ENCODE measurements at places on chromosomes 4 and X.

DNA sequence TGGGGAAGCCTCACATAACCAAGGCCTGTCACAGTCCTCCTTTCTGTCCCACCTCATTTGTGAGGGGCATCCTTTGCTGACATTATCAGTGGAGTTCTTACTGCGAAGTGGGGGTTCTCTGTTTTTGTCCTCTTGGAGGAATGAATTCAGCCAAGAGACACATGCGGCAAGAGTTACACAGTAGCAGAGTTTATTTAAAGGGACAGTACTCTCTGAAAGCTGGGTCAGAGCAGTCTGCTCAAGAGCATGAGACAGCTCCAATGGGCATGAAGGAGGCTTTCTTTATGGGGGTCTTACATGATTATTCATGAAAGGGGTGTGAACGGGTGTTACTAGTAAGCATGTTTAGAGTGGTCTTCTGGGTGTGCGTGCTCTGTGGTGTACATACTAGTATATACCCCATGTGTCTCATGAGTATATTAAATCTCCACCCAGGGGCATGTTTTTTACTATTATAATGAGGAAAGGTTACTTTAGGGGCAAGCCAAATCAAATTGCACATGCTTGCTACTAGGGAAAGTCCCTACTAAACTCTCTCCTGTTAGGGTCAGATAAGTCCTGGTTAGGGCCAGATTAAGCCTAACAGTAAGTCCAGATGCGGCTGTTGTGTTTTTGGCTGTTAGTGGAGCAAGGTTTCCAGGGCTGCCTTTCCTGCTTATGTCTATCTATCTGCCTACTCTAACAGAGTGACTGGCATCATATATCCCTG, 19.8 kb upstream of the LGI2 start:
- DNase-seq, result no peak

DNA sequence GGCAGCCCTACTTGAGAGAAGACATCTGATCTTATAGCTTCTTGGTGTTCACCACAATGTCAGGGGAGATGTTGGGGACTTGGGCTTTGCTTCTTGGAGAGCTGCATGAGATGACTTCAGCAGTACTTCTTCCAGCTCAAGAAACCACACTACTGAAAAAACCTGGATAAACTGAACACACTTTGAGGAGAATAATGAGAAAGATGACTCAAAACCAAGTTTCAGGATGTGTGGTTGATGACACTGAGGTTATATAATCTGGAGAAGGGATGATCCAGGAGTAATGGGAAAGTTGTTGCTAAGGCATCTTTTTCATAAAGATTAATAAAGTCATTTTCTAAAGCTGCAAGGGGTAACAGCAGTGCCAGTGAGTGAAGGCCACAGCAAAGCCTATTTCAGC, 58.4 kb upstream of the PNPLA4 start:
- no peak for DNase-seq

- DNase-seq, result no peak
These were observed 99.1 kb upstream of the CBR4 start for GRCh38 chr4:169109035-169109675.

- DNase-seq, result no peak
These were observed 139.7 kb upstream of the MAMLD1 start for GRCh38 chrX:150223176-150224015.

DNA sequence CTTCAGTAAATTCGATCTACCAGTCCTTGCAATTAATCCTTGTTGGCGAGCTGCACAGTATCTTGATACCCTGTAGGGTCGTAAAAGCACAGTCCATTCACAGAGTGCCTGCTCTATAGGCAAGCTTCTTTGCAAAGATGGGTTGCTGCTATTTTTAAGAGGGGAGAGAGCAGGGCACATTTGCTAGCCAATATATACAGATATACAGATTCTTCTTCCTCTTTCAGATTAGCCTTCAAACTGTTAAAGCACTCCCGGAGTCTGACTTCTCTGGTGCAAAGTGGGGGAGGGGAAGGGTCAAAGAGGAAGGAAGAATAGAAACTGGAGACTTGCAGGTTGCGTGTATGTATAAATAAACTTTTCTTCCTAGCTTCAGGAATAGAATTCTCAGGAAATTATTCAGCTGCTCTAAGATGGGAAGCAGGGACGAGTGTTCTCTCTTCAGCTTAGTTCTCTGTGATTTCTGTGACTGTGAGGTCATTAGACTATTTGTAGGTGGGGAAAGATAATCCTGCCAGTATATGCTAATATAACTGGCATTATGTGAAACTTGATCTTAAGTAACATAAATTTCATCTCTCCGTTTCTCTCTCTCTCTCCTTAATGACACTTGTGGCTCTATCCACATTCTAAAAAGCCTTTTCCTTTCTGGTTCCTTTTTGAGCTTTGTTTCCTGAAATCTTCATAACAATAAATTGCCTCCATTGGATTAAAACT, at the start of gene CYSLTR1:
TSS of gene CYSLTR1 (minus strand) at position 242 of the 717 bp plus-strand sequence. CDS start 53,865 bp downstream, outside the sequence.
- no peak for DNase-seq

GRCh38 chr4:11155208-11155867, 273.4 kb downstream of the HS3ST1 start:
- no peak for DNase-seq

DNA sequence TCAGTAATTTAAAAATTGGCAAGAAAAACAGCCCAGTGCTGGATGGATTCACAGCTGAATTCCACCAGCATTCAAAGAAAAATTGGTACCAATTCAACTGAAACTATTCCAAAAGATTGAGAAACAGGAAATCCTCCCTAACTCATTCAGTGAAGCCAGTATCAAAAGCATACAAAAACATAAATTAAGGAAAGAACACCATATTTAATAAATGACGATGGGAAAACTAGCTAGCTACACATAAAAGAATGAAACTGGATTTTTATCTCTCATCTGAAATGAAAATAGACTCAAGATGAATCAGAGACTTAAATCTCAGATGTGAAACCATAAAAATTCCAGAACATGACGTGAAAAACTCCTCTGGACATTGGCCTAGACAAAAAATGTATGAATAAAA, 516.8 kb upstream of the SPANXN1 start:
- no peak for DNase-seq

GRCh38 chrX:132591719-132592275, 103.0 kb upstream of the MBNL3 start:
- no peak for DNase-seq

- DNase-seq, result no peak
These were observed 232.2 kb upstream of the FMR1 start for GRCh38 chrX:147679356-147680005.

DNA sequence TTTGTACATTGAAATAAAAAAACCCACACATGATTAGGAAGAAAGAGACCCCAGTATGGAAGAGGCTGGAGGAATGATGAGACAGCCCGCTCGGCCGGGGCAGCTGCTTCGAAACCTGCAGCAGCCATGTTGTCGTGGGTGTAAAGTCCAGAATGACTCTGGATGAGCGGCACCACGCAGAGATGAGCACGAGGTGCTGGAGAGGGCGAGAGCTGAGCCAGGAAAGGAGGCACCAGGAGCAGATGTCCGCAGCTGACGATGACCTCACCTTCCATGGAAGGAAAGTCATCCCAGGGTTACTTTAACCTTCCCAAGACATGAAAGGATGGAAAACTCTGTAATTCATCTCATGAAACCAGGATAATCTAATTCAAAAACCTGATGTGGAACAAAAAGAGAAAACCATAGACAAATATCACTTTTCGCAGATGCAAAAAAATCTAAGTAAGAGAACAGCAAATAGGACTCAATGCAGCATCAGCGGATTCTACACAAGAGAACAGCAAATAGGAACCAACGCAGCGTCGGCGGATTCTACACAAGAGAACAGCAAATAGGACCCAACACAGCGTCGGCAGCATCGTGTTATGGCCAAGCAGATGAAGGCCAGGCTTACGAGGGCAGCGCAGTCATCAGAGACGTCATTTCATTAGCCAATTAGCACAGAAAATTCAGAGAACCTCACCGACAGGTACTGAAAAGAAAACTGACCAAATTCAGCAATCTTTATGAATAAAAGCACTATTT, 25.9 kb upstream of the SPON2 start:
- DNase-seq, result no peak

GRCh38 chrX:151384807-151385206, 12.2 kb upstream of the VMA21 start:
- no peak for DNase-seq

DNA sequence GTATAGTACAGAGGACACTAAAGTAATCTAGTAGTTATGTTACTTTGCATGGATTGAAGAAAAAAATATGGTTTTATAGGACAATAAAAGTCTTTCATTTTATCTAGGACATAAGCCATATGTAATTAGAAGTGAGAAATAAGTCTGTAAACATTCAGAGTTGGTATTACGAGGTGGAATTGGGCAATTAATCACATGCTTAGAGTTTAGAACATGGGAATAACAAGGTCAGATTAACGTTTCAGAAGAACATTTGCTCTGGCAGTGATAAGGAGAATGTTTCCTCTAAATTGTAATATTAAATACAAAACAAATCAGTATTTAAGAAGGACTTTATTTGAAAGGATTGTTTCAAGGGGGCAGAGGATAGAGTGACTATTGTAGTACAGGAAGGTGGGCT, 15.6 kb upstream of the SULT1E1 start:
- no peak for DNase-seq

DNA sequence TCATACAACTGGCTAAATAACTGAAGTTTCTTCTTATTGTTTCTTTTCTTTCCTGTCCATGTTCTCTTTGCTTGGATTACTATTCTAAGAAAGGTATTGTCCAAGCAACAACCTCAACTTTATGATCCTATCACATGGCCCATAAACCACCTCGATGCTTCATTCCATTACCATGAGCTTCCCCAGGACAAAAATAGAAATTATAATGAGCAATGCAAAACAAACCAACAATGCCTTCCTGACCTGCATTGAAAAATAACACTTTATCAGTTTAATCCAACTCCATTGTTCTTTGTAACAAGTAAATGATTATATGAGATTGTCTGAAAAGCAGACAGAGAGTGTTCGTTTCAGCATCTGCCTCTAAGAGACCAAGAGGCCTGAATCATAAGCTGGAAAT, 148.8 kb downstream of the HS6ST2 start:
- DNase-seq, result no peak

DNA sequence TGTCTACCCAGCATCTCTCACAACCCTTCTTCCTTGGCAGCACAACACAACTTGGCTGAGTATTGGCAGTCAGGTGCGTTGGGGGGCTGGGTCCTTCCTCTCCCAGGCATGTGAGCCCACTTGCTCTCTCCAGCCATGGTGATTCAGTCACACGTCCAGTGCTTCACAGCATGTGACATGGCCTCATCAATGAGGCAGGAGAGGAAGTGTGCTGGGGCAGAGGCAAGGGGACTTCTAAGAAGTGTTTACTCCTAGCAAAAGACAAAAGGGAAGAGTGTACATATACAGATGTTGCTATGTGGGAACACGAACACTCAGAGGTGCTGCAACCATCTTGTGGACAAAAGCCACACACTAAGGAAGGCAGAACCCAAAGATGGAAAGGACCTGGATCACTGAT, 380.8 kb downstream of the FBXW7 start:
- DNase-seq, result no peak

DNA sequence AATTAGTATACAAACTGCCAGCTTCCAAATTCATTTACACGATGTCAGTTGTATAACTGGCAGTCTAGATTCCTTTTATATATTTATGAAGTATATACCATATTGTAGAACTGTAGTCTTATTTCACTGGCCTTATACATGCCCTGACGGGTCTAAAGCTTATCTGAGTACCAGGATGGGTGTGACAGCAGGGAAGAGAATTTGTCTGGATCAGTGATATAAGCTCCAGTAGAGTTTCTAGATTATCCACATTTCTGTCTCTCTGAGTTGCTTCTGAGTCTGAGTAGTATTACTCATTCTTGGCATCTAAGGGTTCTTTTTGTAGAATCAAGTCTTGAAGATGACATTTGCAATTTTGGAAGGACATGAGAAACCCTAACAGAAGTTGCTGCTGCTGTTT, 101.3 kb downstream of the RPA4 start:
- DNase-seq, result no peak

DNA sequence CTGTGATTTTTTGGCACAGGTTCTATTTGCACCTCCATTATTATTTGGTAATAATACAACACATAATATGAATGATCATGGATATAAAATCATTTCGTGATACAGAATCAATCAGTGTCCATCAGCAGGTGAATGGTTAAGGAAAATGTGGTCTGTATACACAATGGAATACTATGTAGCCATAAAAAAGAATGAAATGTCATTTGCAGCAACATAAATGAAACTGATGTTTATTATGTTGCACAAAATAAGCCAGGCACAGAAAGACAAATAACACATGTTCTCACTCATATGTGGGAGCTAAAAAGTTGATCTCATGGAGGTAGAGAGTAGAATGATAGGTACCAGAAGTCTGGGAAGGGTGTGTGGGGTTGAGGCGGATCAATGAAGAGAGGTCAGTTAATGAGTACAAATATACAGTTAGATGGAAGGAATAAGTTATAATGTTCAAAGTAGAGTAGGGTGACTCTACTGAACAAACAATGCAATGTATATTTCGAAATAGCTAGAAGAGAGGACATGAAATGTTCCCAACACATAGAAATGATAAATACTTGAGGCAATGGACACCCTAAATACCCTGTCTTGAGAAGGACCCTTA, 1.1 kb upstream of the SMARCA1 start:
- no peak for DNase-seq

GRCh38 chr4:59597536-59598329, 1602.4 kb upstream of the ADGRL3 start:
- peak; percentile 26 for DNase-seq

- no peak for DNase-seq
These were observed 61.3 kb upstream of the APELA start for GRCh38 chr4:164815711-164816110.

- no peak for DNase-seq
These were observed 6.5 kb downstream of the UGT2B17 start for GRCh38 chr4:68569466-68570121.

DNA sequence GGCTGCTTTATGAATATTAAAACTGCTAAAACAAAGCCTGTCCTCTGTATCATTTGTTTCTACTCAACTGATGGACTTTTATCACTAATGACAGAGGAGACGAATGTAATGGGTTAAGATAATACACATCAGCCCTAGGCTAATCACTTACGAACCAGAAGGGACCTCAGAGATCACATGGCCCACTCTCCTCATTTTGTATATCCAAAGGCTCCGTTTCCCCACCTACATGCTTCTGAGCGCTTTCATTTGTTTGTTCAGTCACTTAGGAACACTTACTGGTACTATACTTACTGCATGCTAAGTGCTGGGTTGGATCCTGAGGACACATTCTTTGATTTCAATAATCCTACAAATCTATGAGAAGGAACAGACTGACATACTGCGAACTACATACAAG, 169.3 kb downstream of the CEP135 start:
- no peak for DNase-seq

DNA sequence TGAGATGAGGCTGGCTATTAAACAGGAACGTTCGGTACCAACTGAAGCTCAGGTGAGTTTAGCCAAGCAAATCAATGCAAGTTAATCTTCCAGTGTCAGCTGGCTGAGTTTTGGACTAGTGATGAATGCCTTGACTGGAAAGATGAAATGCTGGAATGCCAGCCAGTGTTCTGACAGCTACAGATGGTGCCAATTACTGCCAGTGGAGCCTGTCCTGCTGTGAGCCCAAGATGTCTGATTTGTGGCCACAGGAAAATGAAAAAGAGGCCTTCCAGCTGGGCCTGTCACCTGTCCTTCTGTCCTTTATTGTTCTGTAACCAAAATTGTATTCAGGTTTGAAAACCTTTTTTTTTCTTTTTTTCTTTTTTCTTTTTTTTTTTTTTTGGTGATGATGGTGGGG, 223.1 kb downstream of the AFF2 start:
- DNase-seq, result no peak

Data from substantia nigra (tissue), 51 donors.